CD8-positive, alpha-beta memory T cell (primary cell): ENCODE measurements at places on chromosomes 5 and 9. TPM values are rescaled to one million over a fixed set of nuclear protein-coding genes. Genes with fewer than 3 reads are reported as not detected.

Gene PCDHB11
- not detected for total RNA-seq

Gene PDE6A
- not detected for total RNA-seq

GRCh38 chr9:33475357-33475756 is 1.6 kb upstream of the NOL6 start:
- no peak for DNase-seq

GRCh38 chr9:86347991-86348390 is 6.2 kb downstream of the TUT7 start:
- DNase-seq: no peak

DNA sequence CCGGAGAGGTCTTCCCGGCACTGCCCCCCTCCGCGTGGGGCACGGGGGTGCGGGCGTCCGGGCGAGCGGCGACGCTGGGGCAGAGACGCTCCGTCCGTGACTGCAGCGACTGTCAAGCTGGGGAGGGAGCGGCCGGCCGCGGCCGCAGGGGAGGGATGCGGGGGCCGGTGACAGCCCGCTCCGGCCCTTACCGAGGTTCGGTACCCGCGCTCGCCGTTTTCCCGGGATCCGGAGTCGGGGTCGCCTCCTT is 400 bp downstream of the KDM4C start:
- no peak for DNase-seq

GRCh38 chr5:148790545-148791333 is 35.7 kb upstream of the ADRB2 start:
- no peak for DNase-seq

Gene SLU7
- 55.7 TPM for total RNA-seq

DNA sequence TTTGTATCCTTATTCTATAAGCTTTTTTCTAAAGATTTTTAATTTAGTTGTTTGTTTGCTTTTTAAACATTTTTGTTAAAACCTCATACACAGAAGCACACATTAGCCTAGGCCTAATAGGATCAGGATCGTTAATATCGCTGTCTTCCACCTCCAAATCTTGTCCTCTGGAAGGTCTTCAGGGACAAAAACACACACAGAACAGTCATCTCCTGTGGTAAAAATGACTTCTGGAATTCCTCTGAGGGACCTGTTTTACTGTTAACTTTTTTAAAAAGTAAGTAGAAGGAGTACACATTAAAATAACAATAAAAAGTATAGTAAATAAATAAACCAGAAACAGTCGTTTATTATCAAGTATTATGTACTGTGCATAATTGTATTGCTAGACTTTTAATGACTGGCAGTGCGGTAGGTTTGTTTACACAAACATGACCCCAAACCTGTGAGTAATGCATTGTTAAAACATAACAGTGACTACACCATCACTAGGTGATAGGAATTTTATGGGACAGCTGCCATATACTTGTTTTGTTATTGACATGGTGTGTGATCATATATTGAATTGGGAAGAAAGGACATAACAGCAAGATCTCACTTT is 109.6 kb downstream of the ZCCHC7 start:
- DNase-seq: no peak

DNA sequence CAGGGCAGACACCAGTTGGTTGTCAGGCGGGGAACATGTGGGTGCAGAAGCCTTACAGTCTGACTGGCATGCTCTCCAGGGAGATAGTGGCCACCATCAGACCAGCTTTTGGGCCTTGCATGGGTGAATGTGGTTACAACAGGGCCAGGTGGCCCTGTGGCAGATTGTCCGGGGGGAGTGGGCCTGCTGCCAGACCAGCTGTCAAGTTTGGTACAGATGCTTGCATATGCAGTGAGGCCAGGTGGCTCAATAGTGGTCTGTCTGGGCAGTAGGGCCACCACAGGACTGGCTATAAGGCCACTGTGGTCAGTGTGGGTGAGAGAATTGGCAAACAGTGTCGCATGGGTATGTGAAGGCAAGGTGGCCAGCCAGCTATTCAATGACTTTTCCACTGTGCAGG is 148.7 kb downstream of the FAM174A start:
- DNase-seq: no peak

- no peak for DNase-seq
These were observed 560.0 kb downstream of the BNC2 start for GRCh38 chr9:16310278-16311110.

- DNase-seq: no peak
These were observed 317.5 kb downstream of the SPOCK1 start for GRCh38 chr5:137181667-137182066.

DNA sequence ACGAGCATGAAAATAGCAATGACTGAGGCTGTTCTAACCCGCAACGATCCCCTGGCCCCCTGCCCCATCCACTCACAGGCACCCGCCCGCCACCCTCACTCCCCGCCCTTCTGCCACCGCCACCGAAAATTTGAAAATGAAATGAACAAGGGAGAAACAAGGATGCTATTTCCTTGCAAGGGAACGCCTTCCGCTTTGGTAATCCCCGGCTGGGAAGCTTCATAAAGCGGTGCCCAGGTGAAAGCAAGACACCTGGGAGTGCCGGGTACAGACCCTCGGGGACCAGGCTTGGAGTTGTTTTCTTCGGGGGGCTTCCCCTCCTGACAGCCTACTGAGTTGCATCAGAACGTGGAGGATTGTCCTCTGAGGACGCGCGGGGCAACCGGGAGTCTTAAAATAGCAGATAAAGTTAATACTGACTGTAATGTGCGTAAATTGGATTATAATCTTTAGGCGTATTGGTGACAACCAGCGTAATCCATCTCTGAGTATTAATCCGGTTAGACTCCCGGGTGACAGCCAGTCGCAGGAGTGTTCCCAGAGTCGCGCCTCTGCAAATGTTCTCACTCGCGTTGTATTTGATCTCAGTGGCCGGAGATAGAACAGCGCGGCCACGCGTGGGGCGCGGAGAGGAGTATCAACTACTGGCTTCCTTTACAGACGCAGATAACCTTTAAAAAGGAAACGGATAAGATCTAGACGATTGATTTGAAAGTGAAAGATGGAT is 885 bp upstream of the MLLT3 start:
- peak; percentile 72 for DNase-seq

Gene AGTPBP1
- 27.5 TPM for total RNA-seq

Gene IFNB1
- total RNA-seq: not detected

DNA sequence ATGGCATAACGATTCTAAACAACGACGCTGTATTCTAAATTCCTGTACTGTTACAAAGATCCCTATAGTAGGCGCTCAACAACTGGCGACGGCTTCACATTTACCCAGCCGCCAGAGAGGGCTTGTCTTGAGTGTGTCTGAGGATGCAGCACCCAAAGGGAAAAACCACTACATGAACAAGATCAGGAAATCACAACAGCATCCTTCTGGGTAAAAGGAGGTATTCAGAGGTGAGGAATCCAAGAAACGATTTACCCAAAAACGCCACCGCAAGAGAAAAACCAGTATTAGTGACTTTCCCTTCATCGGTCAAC is 711 bp downstream of the TTC33 start:
- DNase-seq: peak; percentile 49

- DNase-seq: no peak
These were observed 26.7 kb downstream of the RNF145 start for GRCh38 chr5:159182691-159183090.

DNA sequence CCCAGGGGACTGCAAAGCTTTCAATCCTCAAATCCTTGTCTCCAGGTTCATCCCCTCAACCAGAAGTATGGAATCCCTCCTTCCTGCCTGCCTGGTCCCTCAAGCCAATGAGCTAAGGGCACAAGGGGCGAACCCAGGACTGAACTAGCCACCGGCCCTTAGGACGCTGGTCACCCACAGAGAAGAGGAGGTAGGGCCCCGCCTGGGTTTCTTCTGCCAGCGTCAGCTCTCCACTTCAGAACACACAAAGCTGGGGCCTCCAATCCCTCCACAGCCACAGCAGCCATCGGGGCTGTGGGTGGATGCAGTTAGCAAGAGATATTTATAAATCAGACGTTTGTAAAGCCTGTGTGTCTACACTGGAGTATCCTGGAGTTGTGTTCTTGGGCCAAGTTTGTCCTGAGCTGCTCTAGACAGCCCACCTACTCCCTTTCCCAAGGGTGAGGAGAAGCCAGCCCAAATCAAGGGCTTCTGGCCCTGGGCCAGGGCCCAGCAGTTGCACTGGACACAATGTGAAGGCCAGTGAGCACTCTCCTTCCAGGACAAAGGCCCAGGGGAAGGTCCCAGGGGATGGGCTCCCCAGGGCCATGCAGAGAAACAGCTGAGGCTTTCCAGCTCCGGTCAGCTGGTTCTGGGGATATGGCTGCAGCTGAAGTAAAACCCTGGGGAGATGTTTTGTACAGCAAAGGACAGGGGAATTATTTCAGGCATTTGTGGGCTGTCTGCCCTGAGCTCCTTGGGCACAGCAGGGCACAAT is 18.9 kb downstream of the AMBP start:
- no peak for DNase-seq

GRCh38 chr5:128021411-128021810 is 62.2 kb upstream of the SLC12A2 start:
- no peak for DNase-seq

Gene PCDHGA4
- total RNA-seq: 0.09 TPM

Gene ZFYVE16
- total RNA-seq: 13.8 TPM

GRCh38 chr5:10734832-10735523 is 26.1 kb downstream of the DAP start:
- DNase-seq: no peak

DNA sequence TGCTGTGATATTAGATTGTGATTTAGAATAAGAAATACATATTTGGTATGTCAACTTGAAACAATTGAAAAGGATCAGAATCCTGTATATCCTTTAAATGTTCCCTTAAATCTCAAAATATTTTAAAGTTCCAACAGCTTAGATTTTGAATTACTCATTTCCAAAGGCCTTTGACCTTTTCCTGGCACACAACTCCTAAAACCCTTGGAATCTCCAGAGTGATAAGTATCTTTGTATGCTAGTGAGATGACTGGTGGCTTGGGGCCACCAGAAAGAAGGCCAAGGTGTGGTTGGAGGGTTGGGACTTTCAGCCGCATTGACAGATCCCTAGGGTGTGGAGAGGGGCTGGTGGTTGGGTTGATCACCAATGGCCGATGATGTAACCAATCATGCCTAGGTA is 104.7 kb downstream of the YIPF5 start:
- no peak for DNase-seq

DNA sequence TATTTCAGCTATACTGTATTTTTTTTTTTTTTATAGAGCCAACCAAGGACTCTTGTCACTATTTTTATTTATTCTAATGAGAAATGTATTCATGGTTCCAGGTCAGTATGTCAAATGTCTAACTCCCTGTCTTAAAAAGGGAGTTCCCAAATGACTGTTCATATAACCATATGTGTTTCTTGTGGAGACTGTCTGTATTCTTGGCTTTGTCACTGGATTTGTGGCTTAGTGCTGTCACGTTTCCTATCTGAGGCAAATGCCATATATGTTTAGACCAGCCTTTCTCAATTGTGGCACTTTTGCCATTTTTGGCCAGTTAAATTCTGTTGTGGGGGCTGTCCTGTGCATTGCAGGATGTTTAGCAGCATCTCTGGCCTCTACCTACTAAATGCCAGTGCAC is 3.1 kb downstream of the GCNT1 start:
- DNase-seq: no peak

GRCh38 chr9:130290291-130291181 is 25.0 kb downstream of the HMCN2 start:
- no peak for DNase-seq

DNA sequence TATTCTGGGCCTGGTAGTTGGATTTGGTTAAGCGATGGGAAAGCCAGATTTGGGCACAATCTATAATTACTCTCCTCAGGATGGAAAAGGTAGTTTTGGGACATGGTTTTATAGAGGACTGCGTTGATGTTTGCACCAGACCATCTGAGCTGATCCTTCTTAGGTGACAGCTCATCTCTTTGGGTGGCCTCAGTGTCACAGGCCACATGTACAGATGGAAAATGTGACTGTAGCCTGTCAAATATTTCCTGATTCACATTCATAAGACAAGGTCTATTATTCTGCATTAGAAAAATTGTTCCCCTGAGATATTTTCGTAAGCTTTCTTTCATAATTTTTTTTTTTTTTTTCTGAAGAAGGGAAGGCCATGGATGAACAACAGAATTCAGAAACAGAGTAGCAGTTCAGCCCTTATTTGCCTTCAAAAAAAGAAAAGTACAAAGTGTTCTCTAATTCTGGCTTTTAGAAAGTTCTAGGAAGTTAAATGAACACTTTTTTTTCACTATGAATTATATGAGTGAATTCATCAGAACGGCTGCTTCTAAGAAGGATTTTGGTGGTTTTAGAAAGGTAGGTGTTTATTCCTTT is 81.0 kb downstream of the NNT start:
- no peak for DNase-seq

DNA sequence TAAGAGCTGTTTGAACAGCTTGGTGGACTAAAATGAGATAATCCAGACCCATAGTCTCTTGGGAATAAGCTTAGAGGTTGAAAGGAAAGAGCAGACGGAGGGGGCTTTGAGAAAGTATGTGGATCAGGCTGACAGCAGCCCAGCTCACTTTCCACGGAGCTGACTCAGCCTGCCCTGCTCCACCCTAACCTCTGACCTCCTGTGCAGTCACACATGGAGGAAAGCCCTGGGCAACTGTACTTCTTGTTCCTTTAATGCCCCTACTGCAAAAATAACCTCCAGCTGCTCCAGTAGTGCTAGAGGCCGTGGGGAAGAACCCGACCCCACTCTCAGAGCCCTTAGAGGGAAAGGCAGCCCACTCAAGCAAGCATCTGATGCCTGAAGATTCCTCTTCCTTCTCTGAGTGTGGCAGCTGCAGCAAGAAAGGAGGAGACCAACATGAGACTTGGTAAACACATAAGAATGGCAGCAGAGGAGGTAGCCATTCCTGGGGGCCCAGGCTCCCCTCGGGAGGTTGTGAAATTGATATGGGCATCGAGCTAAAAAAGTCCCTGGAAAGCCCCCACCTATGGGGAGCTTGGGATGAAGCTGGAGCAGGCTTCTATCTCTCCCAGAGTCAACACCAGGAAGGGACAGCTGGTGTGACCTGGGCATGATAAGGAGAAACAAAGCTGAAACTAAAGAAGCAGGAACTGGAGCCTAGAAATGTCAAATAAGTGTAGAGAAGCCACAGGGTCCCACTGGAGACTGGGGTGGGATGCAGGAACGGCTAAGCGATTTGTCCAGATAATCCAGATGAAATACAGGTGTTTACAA is 204.3 kb downstream of the PIK3R1 start:
- no peak for DNase-seq

Gene NR2F1
- total RNA-seq: not detected

DNA sequence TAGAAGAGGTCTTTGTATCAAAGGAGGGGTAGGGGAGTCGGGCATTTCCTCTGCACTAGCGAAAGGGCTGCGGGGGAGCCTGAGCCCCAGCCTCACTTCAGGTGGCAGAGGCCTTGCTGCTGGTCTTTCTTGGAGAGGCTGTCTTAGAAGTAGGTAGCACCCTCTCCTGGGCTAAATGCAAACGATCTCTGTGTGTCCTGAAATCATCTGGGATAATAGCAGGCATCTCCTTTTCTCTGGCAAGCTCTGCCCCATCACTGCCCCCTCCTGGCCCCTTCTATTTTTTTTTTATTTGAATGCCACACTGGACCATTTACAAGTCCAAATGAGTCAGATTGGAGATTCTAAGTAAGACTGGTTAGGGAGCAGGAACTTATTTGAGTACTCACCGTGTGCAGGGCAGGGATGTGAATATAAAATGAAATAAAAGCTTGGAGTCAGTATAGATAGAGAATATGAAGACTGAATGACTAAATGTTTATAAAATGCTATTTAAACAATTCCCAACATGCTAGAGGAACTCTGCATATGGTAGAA is 137.1 kb downstream of the FGF1 start:
- no peak for DNase-seq

GRCh38 chr5:143001764-143002351 is 231.7 kb downstream of the ARHGAP26 start:
- DNase-seq: peak; percentile 17

Gene ASPN
- total RNA-seq: not detected

Gene F2RL1
- total RNA-seq: 1.8 TPM
